DMS79 treated with DMSO at 0.1 percent for 48 hours (cell line): ENCODE measurements at places on chromosomes 3 and 15.

- no peak for DNase-seq
These were observed 66.9 kb upstream of the FGF12 start for GRCh38 chr3:192794216-192794615.

- no peak for DNase-seq
These were observed 21.5 kb downstream of the CFAP161 start for GRCh38 chr15:81155375-81156218.

GRCh38 chr15:80820092-80820491, 40.9 kb downstream of the CEMIP start:
- no peak for DNase-seq

DNA sequence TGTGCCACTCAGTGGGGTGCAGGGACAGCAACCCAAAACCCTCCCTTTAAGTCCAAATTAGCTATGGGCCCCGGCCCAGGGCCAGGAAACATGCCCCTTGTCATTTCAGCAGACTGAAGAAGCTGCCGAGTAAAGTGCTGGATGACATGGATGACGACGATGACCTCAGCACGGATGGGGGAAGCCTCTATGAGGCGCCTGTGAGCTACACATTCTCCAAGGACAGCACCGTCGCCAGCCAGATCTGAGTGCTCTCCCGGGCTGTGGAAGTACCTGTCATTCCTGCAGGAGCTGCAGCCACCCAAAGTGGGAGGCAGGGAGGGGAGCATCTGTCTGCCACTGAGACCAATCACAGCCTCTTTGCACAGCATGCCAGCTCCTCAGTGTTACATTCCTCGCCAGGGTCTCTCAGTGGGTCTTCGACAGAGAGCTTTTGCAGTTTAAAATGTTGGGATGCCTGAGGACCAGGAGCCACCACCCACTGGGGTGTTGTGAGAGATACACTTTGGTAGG, 44.4 kb upstream of the MYZAP start:
- no peak for DNase-seq

GRCh38 chr3:134126153-134126552, 96.4 kb upstream of the SLCO2A1 start:
- DNase-seq: no peak

GRCh38 chr3:188947401-188948280, 224.1 kb upstream of the TPRG1 start:
- peak; percentile 98 for DNase-seq

DNA sequence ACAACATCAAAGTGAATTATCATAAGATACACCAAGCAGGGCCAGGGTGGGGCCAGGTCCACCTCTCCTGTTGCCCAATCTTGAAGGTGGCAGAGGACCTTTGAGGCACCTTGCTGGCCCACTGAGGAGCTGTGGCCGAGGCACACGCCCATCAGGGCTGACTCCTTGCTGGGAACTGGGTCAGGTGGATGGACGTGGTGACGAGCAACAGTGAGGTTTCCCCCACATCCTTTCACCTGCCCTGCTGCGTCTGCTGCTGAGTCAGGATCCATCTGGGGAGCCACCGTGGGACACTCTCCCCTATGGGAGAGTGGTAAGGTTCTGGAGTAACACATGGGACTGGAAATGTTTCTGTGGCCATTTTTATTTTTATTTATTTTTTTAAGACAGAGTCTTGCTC, 17.3 kb upstream of the FURIN start:
- no peak for DNase-seq

GRCh38 chr3:4935347-4935746, 43.9 kb upstream of the BHLHE40 start:
- DNase-seq: no peak

DNA sequence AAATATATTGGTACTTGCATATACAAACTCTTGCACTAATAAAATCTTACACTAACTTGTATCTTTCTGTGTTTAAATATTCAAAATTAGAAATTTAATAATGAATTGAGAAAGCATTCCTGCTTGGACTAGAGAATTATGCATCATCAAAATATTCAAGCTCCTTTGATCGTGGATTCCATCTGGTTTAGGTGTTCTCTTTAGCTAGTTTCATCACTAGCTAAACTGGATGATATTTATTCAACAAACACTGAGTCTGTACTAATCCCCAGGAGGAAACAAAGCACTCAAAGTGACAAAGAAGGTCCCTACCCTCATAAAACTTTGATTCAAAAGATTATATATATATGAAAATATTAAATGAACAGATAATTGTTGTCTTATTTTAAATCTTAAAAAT, 1360.9 kb upstream of the ALCAM start:
- no peak for DNase-seq
